ENCODE measurements at places on chromosomes 3 and 15. TPM values are rescaled to one million over a fixed set of nuclear protein-coding genes. Genes with fewer than 3 reads are reported as not detected.

- no peak for DNase-seq
Measured at GRCh38 chr3:104429727-104430126, 937.0 kb upstream of the ALCAM start.

GRCh38 chr15:59438625-59439290 is 772 bp downstream of the FAM81A start:
- DNase-seq, result peak; percentile 56

- no peak for DNase-seq
Measured at GRCh38 chr3:16079519-16079918, 95.0 kb upstream of the GALNT15 start.

DNA sequence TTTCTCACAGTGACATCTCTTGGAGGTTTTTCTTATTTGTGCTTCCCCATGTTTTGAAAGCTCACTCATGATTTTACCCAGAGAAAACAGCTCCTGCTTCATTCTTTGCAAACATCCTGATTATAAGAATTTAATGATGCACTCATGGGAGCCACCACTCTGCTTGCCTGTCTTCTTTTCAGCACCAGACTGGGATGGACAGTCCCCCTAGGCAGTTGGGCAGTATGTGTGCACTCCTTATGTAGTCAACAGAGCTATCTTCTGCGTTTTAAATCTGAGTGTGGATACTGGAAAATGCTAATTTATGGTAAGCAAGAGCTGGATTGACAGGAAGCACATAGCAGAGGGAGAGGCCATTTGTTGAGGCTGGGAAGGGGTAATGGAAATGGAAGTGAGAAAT is 276.1 kb downstream of the AGBL1 start:
- no peak for DNase-seq

DNA sequence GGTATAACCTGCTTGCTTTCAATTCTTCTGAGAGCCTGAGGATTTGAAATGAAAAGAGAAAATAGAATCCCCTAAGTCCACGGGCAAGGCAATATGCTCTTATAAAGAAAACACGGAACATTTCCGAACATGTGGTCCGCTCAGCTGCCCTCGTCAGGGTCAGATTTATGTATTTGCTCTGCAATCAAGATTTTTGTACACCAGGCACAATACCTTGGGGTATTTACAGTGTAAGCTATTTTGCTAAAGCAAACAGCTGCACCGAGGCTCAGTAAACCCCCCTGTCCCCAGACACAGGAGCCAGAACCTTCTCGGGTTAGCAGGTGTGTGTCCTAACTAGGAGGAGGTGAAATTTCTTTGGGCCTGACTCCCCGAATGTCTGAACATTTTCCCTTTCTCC is 155.8 kb upstream of the LRIG1 start:
- no peak for DNase-seq

Gene CTXN2
- total RNA-seq, result not detected

DNA sequence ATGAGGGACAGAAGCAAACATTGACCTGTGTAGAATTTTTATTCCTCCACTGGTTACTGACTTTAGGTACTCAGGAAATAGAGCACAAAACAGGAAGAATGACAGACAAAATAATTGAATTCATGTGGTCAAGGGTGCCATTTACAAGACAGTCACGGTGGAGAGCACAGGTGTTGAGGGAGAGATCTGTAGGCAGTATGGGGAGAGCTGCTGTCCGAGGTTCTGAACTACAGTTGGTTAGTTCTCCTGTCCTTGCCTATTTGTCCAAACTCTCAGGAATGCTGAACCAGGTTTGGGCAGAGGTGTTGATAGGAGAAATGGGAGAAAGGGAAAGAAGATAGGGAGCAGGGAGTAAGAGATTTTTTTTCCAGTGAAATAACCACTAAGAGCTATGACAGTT is 178.5 kb upstream of the ZBTB20 start:
- DNase-seq, result no peak

DNA sequence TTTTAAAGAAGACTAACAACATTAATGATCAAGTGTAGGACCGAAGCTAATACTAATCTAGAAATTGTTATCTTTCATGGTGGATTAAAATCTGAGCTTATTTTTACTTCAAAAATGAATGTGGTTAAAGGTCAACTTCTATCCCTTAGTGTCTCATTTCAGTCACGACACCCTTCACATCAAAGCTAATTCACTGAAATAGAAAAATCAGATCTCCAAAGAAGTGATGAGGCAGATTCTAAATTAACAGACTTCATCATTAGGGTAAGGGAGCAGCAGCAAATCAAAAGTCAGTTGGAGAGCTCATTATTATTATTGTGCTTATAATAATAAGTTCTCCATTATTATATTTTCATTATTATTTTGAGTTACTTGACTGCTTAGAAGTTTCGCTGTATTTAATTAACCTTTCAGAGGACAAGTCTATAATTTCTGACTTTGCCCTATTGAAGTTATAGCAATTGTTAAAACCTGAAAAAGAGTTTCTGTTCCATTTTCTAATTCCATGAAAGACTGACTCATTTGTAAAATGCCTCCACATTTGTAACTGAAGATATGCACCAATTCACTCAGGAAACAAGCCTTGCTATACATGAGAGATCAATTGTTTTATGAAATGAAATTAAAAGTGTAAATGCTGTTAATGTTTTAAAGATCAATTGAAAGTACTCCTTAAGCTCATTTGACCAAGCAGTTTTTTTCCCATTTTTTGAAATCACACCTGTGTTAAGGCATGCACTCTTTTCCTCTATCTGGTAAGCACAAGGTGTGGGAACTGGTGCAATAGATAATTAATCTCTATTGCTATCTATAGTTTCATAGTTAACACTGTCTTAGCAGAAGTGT is 23.1 kb upstream of the CMC1 start:
- no peak for DNase-seq

GRCh38 chr3:146200461-146201220 is 39.7 kb upstream of the PLOD2 start:
- no peak for DNase-seq

DNA sequence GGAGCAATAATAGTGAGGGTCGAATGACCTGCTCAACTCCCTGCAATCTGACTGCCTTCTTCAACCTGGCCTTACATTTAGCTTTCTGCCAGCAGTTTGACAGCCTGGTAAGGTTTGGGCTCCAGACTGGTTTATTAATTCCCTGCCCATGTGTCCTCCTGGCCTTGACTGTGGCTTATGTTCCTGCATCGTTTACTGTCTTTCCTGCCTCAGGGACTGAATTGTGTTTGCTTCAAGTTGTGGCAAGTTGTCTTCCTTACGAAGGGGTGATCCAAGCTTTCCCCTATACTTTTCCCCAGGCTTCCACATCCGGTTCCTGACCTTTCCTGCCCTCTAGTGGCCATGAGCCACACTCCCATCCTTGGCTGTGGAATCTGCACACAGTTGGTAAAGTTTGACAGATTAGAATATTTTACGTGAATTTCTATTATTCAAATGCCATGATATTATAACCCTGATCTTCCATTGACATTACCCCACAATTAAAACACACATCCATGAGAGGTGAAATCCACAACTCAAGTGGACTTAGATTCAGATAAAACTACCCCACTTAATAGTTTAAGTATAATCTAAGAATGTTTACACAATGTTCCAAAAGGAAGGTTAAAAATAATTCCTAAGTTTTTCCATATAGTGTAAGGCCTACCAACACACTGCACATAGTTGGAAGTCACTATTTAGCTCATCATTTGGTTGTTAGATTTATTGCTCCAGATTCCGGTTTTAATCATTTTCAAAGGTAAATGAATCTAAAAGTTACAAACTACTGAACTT is 95.7 kb downstream of the NEDD4 start:
- peak; percentile 42 for DNase-seq

Gene CSTA
- total RNA-seq, result not detected

Gene EXD1
- not detected for total RNA-seq

Gene OXSM
- 29.0 TPM for total RNA-seq

DNA sequence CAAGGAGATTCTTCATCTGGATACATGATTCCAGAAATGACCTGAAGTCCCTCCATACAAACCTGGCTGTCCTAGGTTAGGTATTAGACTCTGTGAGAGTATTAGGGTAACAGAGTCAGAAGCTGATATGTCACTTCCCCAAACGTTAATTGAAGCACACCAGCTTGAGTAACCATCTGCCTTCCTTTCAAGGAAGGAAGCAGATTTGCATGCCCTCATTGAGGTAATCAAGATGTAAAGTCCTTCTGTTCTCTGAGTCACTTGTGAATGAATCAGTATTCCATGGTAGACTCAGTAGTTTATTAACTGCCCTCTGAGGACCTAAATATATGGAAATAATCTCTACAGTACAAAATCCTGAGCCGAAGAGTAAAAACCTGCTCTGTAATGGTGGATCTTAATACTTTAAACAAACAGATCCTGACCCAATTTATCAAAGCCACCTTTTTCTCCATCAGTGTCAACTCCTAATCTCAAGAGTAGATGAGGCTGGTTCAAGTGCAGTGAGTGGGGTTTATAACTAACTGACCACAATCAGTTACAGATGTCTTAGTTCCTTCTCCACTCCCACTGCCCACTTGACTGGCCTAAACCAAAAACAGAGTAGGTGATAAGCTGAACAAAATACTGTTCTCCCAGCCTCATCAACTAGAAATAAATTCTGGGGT is 246.2 kb upstream of the CHRM5 start:
- no peak for DNase-seq

Gene SPINK8
- not detected for total RNA-seq

GRCh38 chr3:12751571-12751970 is 7.5 kb downstream of the TMEM40 start:
- no peak for DNase-seq

Gene GABRR3
- total RNA-seq, result not detected

GRCh38 chr3:195838714-195839113 is 27.0 kb upstream of the MUC4 start:
- no peak for DNase-seq

DNA sequence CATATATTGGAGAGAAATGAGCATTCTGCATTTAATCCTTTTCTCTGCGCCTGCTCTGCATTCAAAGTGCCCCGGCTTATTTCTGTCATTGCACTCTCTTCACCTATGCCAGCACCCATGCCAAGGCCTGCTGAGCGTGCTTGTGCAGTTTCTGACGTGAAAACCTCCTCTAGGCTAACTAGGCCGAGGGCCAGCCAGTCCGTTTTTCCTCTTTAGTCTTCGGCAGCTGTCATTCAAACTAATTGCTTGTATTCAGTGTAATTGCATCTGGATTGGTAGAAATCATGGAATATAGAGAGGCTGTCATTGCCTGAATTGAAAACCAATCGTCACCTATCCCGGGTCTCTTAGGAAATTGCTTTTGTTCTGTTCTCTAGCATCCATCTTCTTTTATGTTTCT is 94.0 kb downstream of the ARPP21 start:
- no peak for DNase-seq

Gene ADAMTS9
- total RNA-seq, result 152 TPM

- DNase-seq, result no peak
Measured at GRCh38 chr15:58931987-58932588, 1.4 kb downstream of the SLTM start.

DNA sequence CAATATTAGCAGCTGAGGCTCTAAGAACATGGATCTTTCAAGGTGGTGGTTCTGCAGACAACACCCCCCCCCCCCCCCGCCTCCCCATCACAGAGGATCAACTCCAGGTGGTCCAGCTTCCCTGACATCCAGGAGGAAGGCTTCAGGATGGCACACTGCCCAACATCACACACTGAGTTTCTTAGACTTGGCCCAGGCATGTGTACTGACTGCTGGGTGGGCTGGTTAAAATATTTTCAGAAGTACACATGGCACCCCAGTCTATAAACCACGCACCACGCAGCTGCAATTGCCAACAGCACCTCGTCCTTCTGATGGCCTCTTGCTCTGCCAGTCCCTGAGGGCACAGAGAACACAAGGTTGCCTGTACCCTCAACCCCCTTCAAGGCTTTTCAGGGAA is 22.1 kb downstream of the SRPRB start:
- DNase-seq, result no peak

GRCh38 chr15:84658080-84658787 is at the start of gene NMB:
Gene NMB (minus strand): TSS chr15:84658199. CDS start chr15:84658152, 47 bp downstream.
- DNase-seq, result peak; percentile 81

Gene TNFSF10
- total RNA-seq, result 44.7 TPM

GRCh38 chr3:184334470-184335158 is 2.8 kb upstream of the FAM131A start:
- no peak for DNase-seq

Gene SLC2A2
- total RNA-seq, result not detected

- DNase-seq, result no peak
Measured at GRCh38 chr3:182644790-182645433, 148.4 kb upstream of the ATP11B start.

DNA sequence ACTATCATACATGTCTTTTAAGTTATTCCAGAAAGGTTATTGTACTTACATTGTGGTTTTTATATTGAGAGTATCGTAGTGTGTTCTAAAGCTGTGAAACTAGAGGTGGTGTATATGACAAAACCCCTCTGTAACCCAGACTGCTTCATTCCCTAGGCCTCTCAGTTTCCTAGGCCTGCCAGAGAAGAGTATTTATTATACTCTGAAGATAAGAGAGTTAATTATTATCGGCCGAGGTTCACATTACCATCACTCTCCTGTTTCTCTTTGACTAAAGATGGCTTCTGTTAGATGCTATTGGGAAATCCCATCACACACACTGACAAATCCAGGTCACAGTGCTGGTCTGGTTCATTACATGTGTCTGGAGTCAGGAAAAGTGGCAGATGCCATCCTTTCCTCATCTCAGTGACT is 20.5 kb downstream of the EXOSC7 start:
- DNase-seq, result no peak

Gene LRRC31
- 0.35 TPM for total RNA-seq

- DNase-seq, result no peak
Measured at GRCh38 chr15:42289166-42289565, 15.9 kb upstream of the TMEM87A start.

Gene ZNF80
- total RNA-seq, result not detected

- peak; percentile 16 for DNase-seq
Measured at GRCh38 chr3:192727032-192727847, at the start of gene FGF12. Gene FGF12 (minus strand): TSS chr3:192727541.

- DNase-seq, result no peak
Measured at GRCh38 chr3:177300039-177300833, 103.0 kb upstream of the TBL1XR1 start.

DNA sequence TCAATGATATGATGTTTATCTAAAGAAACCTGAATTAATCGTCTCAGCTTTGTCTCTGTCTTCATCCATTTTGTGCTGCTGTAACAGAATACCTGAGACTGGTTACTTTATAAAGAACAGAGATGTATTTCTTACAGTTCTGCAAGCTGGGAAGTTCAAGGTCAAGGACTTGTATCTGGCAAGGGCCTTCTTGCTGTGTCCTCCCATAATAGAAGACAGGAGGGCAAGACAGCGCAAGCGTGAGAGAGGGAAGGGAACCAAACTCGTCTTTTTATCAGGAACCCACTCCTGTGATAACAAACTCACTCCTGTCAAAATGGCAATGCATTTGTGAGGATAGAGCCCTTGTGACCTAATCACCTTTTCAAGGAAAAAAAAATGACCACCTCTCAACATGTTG is 131.5 kb downstream of the GHSR start:
- no peak for DNase-seq

Gene PARP9
- total RNA-seq, result 16.8 TPM
